Frontal cortex (tissue), 4 donors: ENCODE measurements at places on chromosomes 1 and 21.

DNA sequence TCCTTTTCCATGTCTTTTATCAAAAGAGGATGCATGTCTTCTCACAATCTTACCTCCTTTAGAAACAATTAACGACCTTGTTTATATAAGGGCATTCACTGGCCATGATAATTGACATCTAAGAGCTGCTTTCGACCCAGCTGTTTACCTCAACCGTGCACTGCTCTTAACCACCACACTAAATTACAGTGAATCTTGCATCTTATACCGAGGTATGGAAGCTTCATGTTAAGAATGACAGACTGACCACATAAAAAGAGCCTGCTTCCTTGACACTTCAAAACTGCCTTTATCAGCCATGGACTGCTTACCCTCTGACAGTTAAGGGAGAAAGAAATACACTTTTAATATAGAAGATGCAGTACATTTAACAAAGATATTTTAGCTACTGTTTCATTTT, 301.7 kb upstream of the LYPLAL1 start:
- DNase-seq = no peak

DNA sequence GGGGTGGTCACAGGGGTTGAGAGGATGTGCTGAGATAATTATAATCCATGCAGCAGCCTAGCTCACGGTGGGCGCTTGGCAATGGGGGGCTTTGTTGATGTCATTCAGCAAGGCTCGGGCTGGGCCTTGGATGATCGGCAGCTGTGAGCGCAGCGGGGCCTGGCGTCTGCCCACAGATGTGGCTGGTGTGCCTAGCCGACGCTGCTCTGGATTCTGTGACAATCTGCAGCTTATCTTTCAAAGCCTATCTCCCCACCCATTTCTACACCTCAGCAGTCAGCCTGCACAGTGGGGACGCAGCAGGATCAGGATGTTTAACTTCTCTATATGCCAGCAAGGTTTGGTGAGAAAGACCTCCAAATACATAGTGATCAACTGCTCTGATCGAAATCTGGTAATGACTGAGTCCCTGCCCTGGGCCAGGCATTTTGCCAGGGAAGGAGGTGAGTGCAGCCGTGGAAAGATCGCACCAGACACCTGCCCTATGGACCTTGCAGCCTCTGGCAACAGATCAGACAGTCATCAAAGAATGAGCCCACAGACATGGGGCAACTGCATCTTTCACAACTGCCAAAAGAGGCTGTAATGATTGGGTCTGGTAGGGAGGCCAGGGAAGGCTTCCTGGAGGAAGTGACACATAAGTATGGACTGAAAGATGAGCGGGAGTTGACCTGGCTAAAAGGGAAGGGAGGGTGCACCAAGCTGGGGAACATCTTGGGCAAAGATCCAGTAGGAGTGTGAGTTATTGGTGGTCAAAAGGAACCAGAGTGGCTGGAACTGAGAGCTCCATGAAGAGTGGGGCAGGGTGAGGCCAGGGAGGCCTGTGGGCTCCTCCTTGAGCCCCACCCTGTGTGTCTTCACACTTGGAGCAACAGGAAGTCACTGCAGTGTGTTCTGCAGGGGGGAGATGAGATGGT, 35.3 kb downstream of the EPHB2 start:
- no peak for DNase-seq

- DNase-seq = no peak
Observed at GRCh38 chr1:34833711-34834110, 25.8 kb downstream of the SMIM12 start.

DNA sequence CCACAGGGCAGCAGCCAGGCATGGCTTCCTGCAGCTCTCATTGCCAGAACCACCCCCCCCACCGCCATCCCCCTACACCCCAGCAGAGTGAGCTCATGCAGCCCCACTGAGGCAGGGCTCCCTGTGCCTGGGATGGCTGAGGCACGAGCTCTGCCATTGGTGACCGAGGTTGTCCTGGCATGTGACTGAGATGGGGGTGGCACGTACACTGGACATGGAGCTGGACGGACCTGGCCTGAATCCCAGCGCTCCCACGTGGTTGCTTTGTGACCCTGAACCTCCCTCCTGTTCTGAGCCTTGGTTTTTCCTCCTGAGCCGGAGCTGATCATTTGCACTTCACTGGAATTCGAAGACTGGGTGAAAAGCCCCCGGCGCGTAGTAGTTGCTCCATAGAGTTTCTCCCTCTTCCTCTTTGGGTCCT, 28.3 kb downstream of the ALPL start:
- DNase-seq = no peak

- DNase-seq = no peak
Observed at GRCh38 chr1:201656311-201657032, 117.5 kb downstream of the NAV1 start.

DNA sequence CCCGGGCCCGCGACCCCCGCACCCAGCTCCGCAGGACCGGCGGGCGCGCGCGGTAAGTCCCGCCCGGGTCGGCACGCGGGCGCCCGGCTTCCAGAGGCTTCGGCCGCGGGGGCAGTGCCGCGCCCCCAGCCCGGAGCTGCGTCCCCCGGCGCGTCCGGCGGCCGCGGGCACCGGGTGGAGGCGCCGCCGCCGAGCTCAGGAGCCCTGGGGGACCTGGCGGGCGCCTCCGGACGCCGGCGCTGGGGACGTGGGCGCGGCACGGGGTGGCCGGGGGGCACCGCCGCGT, 227 bp downstream of the NBL1 start:
- DNase-seq = no peak

GRCh38 chr1:7454052-7454815, 316.9 kb upstream of the VAMP3 start:
- peak; percentile 46 for DNase-seq

GRCh38 chr21:39173716-39174680, 9.3 kb downstream of the PSMG1 start:
- no peak for DNase-seq

- no peak for DNase-seq
Observed at GRCh38 chr1:9247894-9248293, 13.3 kb downstream of the H6PD start.
